ENCODE measurements at places on chromosomes 5 and 9.

- no peak for DNase-seq
Measured at GRCh38 chr9:137141976-137142936, 3.3 kb downstream of the GRIN1 start.

GRCh38 chr9:134942011-134942787 lies 24.5 kb upstream of the FCN1 start:
- no peak for DNase-seq

DNA sequence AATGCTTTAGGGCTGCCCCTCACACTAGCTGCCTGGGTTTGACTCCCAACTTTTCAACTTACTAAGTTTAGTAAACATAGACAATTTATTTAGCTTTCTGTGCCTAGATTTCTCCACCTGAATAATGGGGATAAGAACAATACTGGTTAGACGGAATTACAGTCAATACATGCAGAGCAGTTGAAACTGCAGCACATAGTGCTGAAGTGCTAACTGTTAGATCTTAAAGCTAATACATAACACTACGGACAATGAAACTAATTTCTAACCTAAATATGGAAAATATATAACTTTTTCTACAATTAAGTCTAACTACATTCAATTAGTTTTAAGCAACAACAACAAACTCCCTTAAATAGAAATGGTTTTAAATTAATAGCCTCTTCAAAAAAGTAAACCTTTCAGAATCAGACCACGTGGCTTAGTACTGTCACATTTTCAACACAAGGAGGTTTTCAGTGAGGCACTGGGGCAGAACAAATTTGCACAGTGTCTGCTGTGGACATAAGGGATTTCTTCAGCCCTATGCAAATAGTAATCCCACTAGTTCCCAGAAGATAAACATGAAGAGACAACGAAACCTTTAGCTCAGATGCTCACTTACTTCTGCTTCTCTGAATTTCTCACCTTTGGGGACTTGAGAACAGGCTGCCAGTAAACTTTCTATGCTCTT lies 293.4 kb downstream of the EDIL3 start:
- DNase-seq = peak; percentile 25

- DNase-seq = no peak
Measured at GRCh38 chr5:36696059-36696673, 89.8 kb downstream of the SLC1A3 start.

- DNase-seq = no peak
Measured at GRCh38 chr5:124283031-124283430, 463.4 kb downstream of the ZNF608 start.

- DNase-seq = no peak
Measured at GRCh38 chr5:154486427-154486866, 8.4 kb upstream of the HAND1 start.

DNA sequence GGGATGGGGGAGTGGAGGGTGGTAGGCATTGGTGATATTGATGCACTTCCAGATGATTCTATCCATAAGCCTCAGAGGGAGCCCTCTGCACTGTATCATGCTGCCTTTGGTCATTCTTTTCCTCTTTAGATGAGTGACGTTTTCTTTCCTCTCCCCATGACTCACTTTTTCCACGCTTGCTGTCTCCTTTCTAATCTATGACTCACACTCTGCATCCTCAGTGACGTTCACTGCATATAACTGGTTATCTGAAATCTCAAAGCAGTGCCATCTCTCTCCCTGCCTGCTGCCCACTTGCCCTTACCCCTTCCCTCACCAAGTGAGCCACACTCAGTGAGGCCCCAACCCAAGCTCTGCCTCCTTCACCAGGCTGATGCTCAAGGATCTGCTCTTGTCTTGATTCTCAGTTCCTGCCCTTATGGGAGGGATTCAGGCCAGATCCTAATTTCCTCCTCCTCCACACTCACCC lies 31.6 kb downstream of the PTGS1 start:
- DNase-seq = no peak

- no peak for DNase-seq
Measured at GRCh38 chr9:108347463-108348188, 508.2 kb downstream of the ACTL7B start.

- no peak for DNase-seq
Measured at GRCh38 chr9:87278971-87279733, 218.5 kb upstream of the DAPK1 start.

- DNase-seq = no peak
Measured at GRCh38 chr9:119334745-119335144, 34.5 kb downstream of the BRINP1 start.

GRCh38 chr9:91474656-91475055 lies 51.0 kb upstream of the NFIL3 start:
- no peak for DNase-seq

GRCh38 chr5:138867011-138867410 lies 8.1 kb downstream of the LRRTM2 start:
- no peak for DNase-seq

GRCh38 chr9:99144966-99145365 lies 40.1 kb downstream of the TGFBR1 start:
- DNase-seq = no peak

GRCh38 chr9:110536822-110537221 lies 42.7 kb downstream of the SVEP1 start:
- DNase-seq = no peak

GRCh38 chr9:75198436-75198835 lies 110.1 kb downstream of the OSTF1 start:
- DNase-seq = no peak

GRCh38 chr9:109488791-109489492 lies 9.2 kb downstream of the PTPN3 start:
- DNase-seq = no peak

DNA sequence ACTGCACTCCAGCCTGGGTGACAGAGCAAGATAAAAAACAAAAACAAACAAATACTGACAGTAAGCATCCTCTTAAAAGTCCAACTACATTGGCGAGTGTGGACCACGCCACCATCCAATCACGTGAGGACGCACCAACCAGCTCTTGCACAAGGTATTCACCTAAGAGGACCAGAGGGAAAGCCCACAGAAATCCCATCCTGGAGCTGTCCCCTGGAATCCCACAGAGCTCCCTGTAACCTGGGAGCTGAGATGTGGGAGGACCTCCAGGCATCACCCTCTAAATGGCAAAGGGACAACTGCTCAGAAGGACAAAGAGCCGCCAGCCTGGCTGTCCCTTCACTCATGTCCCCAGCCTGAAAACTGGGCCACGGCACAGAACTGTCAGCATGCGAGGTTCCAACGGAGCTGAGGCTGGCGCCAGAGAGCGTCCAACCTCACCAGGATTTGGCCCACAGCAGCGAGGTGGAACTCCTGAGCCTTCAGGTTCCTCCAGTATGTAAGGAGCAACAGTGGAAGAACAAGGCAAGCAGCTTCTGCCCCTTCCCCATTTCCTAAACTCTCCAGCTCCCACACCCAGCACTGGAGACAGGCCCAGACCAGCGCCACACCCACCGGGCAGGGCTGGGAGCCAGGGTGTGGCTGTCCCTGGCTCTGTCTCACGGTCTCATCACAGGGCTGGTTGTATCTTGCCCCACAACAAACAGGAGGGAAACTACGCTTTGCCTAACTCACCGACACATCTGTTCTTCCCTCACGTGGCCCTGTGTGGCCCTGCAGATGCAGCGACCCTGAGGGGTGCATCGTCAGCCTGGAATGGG lies 15.2 kb downstream of the IPPK start:
- no peak for DNase-seq

DNA sequence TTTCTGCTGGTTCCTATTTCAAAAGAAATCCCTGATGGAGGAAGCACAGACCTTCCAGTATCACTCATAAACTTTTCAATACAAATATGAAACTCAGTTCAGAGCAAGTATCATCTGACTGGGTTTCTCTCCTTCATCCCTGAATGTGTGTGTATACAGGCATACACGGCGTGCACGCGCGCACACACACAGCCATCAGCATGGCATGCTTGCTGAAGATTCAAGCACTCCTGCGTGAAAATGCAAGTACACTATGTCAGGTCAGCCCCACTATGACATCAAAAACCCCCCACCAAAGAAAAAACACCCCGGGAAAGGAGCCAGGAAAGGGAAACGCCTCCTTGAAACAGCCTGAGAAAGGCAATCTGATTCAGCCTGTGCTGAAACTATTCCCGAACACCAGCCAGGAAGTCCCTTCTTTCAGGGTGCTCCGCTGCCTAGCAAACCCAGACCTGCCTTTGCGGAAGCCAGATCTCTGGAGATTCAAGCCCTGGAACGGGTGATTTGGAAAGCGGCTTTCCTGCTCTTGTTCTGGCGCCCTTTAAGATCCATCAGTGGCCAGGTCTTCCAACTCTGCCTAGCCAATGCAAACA lies 831 bp downstream of the KLHL3 start:
- DNase-seq = no peak

DNA sequence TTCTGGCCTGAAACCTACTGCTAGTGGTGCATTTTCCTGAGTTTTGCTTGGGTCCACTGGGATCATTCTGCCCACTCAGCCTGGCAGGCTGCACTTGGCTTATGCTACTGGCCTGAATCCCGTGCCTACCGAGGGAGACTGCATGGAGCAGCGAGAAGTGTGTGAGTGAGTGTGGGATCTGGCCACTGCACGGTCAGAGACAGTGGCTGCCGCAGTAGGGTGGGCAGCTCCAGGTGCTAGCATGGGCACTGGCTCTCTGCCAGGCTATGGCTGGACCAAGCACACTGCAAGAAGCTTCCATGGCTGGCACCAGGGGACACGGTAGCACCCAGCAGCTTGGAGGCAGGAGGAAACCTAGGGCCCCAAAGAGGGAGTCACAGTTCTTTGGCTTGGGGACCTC lies 1058.7 kb upstream of the ACO1 start:
- DNase-seq = no peak

DNA sequence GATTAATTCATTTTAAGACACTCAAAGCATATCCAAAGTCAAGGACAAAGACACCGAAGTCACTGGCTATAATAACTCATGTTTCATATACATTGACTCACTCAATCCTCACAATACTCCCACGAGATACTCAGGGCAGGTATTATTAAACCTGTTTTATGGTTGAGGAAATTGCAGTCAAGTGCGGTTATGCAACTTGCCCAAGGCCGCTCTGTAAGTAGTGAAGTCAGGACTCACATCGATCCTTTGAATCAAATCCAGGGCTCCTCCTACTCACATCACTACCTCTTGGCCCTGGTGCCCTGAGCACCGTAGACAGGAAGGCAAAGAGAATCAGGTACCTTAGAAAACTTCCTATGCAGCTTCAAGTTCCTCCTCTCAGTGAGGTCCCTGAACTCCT lies 87.8 kb upstream of the APC start:
- DNase-seq = no peak

DNA sequence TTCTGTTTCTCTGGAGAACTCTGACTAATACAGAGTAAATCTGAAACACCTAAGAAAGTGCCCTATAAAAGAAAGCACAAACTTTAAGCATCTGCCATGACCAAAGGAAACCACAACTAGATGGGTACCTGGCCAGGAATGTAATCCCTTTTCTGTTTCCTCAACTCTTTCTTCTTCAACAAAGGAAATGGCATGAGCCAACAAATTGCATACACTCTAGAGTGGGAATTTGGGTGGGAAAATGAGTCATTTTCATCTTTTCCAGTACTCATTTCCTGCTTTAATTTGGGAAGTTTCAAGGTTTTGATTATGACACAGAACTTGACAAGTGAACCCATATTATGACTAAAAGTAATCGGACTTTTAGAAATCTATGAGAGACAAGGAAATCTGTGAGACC lies 349.2 kb upstream of the RORB start:
- no peak for DNase-seq

DNA sequence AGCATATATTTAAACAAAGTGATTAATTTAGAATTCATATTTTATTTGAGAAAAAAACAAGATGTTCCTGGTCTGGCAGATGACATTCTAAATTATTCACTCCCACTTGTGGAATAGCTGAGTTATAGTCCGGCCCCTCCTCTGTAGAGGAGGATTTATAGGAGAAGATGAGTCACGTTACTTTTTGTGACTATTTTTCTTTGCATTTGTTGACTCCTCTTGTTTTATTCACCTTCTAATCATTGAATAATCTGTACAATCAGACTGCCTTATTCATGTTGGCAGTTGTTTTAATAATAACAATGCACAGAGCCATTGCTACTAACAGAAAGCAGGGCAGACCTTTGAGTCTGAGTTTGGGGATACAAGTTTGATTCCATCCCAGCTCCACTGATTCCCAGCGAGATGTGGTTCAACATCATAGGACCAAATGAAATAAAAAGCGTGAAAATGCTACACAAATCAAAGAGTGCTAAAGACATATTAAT lies 23.2 kb downstream of the DOCK8 start:
- no peak for DNase-seq

GRCh38 chr9:94289691-94290090 lies 30.6 kb downstream of the ZNF169 start:
- DNase-seq = no peak

DNA sequence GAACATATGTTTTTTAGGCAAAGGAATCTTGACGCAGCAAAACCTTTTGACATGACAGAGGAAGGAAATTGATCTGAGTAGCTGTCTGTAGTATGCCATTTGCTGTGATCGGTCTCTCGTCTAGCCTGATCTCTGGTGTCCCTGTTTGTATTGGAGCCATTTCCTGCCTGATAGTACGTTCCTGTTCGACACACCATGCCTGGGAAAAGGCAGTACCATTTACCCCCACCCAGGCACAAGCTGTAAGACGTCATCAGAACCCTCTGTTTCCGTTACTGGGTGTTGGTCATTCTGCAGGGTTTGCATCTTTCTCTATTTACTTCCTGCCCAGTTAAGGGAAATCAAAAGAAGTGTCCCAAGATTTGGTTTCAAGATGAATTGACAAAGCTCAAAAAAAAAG lies 129.7 kb downstream of the CEMIP2 start:
- DNase-seq = no peak

DNA sequence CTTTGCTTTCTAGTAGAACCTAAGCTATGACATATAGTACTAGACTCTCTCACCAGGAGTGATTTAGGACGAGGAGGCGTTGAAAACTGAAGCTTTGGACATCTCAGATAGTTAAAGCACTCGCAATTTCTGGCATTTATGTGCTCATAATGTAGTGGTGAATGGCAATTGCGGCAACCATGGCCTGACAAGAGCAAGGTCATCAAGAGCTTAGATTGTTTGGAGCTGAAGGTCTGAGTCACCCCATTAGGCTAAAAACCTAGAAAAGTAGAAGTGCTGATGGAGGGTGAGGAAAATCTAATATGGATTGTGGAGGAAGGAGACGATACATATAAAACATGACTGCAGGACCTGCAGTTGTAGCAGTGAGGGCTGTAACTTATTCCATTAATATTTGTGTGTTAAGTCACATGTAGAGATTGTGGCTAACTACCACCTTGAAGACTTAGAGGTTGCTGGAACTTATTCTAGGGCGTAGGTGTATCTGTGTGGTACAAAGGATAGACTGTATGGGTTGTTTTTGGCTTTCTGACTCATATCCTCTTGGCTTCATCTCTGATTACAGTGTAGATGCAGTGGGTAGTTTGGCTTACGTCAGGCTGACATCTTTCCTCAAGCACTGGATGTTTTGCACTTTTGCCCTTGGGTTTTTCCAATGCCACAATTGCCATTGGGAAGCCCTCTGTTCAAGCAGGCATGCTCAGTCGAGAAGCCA lies 138.9 kb upstream of the CDKN2B start:
- DNase-seq = no peak

DNA sequence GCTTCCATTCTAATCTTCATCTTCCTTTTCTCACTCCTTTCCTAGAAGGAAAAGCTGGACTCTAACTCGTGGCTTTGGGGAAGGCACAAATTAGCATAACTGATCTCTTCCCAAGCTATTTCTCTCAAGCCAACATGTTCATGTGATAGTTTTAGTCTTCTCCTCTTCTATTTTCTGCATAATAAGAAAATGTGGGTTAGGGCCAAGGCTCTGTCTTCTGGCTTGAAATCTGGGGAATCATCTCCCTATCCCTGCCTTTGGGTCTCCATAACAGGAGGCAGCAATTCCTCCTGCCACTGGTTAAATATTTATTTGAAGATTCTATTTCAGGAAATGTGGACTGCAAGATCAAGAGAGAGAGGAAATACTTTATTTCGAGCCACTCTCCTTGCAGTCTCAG lies 1669.6 kb downstream of the MAT2B start:
- DNase-seq = no peak

Measured in NCI-H524 treated with DMSO at 0.1 percent for 48 hours (cell line).